ENCODE measurements at places on chromosomes 3 and 15. TPM values are rescaled to one million over a fixed set of nuclear protein-coding genes. Genes with fewer than 3 reads are reported as not detected.

DNA sequence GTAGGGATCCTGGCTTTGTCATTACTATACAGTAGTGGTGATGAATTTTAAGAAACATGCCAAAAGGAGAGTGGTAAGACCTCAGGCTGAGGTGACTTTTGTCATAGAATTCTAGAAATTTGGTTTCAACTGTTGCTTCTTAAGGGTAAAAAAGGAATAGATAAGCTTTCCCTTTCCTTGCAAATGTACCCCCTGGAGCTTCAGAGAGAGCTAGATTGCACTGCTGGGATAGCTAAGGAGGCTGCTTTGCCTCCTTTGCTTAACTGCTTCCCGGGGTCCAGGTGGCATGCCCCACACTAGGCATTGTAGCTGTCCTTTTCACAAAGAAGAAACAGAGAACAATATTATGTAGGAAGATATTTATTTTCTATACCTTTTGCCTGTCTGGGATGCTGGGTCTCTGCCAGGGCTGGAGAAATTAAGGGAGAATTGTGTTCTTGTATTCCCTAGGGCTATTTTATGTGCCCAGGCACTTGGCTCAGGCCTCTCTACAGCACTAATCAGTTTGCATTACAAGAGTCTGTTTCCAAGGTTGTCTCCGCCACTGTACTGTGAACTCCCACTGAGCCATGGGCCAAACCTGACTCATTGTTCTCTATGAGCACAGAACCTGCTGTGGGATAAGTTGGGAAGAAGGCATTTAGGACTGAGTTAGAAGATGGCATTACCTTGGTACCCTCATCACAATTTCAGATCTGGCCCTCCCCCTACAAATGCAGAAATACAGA, 460.0 kb downstream of the PDCD6IP start:
- H3K27ac ChIP-seq = no peak overlapping the region
- no peak overlapping the region for H3K4me3 ChIP-seq
- H3K4me1 ChIP-seq = no peaks in the 10 kb centered on the region
- no peak for DNase-seq
- H3K27me3 ChIP-seq = no peaks in the 10 kb centered on the region

- no peaks in the 10 kb centered on the region for H3K36me3 ChIP-seq
- H3K4me1 ChIP-seq = peaks cover 33% of the 10 kb centered on the region
- peak overlapping the region; percentile 96 for H3K27ac ChIP-seq
- peak; percentile 38 for DNase-seq
- H3K4me3 ChIP-seq = no peak overlapping the region
Observed at GRCh38 chr15:98755138-98755537, 106.8 kb downstream of the IGF1R start.

DNA sequence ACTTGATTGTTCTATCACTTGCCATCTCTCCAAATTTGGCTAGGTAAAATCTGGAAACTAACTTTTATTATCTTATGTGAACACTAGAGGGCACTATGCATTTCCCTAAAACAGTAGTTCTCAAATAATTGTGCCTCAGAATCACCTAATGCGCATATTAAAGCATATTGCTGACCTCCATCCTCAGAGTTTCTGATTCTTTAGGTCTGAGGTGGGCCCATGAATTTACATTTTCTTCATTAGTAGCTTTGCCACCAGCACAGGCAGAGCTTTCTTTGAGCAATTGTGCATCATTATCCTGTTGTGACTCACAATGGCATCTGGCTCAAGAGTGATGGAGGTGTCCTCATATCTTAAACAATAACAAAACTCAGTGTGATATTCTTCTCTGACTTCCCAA, 17.5 kb upstream of the BCHE start:
- DNase-seq = no peak
- H3K4me1 ChIP-seq = no peaks in the 10 kb centered on the region
- no peaks in the 10 kb centered on the region for H3K36me3 ChIP-seq
- H3K4me3 ChIP-seq = no peak overlapping the region
- no peak overlapping the region for H3K27ac ChIP-seq

- H3K4me1 ChIP-seq = no peaks in the 10 kb centered on the region
- no peaks in the 10 kb centered on the region for H3K27me3 ChIP-seq
- no peak for DNase-seq
- H3K4me3 ChIP-seq = no peak overlapping the region
- H3K36me3 ChIP-seq = no peaks in the 10 kb centered on the region
- H3K27ac ChIP-seq = no peak overlapping the region
Observed at GRCh38 chr3:180073561-180073960, 36.8 kb upstream of the PEX5L start.

GRCh38 chr15:75554717-75555116, 24.4 kb downstream of the PTPN9 start:
- no peak for DNase-seq
- no peak overlapping the region for H3K27ac ChIP-seq
- no peak overlapping the region for H3K4me3 ChIP-seq
- H3K36me3 ChIP-seq = no peaks in the 10 kb centered on the region
- H3K27me3 ChIP-seq = no peaks in the 10 kb centered on the region
- H3K4me1 ChIP-seq = no peaks in the 10 kb centered on the region

DNA sequence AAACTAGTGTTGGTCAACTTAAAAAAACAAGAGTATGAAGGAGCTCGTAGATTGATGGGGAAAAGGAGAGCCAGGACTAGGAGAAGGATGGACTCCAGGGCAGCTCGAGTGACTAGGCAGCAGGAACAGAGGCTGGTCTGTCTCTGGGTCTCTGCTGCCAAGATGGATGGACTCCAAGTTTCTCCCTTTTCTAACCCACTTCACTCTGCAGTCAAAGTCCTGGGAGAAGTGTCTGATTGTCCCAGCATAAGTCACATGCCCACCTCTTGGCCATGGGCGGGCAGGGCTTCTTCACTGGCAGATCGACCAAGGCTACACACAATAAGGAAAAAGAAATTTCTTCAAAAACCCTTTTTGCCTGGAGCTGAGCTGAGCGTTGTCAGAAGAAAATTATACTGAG, 9.2 kb upstream of the EPB42 start:
- H3K4me3 ChIP-seq = no peak overlapping the region
- no peak overlapping the region for H3K27ac ChIP-seq
- DNase-seq = no peak

GRCh38 chr15:31516440-31516839, 189.8 kb downstream of the KLF13 start:
- H3K36me3 ChIP-seq = no peaks in the 10 kb centered on the region
- H3K27ac ChIP-seq = no peak overlapping the region
- no peaks in the 10 kb centered on the region for H3K27me3 ChIP-seq
- H3K4me1 ChIP-seq = no peaks in the 10 kb centered on the region
- no peak overlapping the region for H3K4me3 ChIP-seq

DNA sequence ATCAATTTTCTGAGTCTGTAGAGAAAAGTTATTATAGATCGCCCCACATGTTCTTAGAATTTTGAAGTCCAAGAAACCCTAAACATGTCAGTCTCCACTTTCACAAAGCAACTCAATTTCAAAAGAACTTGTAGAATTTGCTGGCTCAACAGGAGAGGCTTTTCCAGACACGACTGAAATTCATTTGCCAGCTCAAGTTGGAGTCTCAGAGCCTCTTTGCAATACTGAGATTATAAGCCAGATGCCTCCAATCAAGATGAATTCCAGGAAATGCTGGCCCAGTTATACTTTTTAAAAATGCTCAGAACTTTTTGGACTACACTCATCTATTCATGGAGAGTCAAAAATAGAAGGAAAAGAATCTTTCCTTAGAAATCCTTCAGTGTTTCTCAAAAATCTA, 56.9 kb upstream of the NLGN1 start:
- no peaks in the 10 kb centered on the region for H3K36me3 ChIP-seq
- H3K27ac ChIP-seq = no peak overlapping the region
- H3K4me3 ChIP-seq = no peak overlapping the region
- H3K27me3 ChIP-seq = no peaks in the 10 kb centered on the region

GRCh38 chr3:62415312-62415801, 42.0 kb upstream of the FEZF2 start:
- H3K4me1 ChIP-seq = no peaks in the 10 kb centered on the region
- H3K27me3 ChIP-seq = no peaks in the 10 kb centered on the region
- no peak overlapping the region for H3K27ac ChIP-seq
- no peaks in the 10 kb centered on the region for H3K36me3 ChIP-seq
- no peak overlapping the region for H3K4me3 ChIP-seq

GRCh38 chr3:45807681-45808540, 11.6 kb upstream of the SLC6A20 start:
- DNase-seq = no peak
- H3K36me3 ChIP-seq = no peaks in the 10 kb centered on the region
- no peaks in the 10 kb centered on the region for H3K27me3 ChIP-seq

DNA sequence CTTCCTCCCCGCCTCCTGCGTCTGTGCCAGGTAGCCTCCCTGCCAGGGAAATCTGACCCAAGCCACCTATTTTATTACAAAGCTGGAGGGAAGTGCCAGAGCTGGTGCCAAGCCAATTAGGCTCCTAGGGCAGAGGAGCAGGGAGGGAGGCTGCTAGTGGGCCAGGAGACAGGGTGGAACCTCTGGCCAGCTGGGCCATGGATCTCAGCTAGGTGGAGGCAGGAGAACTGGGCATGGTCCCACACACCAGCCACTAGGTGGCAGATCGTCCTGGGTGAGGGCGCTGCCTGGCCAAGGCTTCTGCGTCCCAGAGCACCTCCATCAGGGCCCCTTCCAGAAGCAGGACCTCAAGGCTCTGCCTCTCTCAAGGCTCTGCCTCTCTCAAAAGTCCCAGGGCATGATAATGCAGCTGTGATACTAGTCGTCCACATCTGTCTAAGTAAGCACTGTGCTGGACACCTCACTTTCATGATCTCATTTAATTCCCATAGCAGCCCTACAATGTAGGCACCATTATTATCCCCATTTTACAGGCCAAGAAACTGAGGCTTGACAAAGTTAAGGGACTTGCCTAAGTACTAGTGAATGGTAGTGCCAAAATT, 4.5 kb upstream of the RFT1 start:
- H3K4me1 ChIP-seq = 0 out of 2 replicates have a peak, but pooled peaks cover 3% of the 10 kb centered on the region
- H3K27ac ChIP-seq = no peak overlapping the region
- no peaks in the 10 kb centered on the region for H3K27me3 ChIP-seq
- H3K36me3 ChIP-seq = no peaks in the 10 kb centered on the region
- no peak for DNase-seq

DNA sequence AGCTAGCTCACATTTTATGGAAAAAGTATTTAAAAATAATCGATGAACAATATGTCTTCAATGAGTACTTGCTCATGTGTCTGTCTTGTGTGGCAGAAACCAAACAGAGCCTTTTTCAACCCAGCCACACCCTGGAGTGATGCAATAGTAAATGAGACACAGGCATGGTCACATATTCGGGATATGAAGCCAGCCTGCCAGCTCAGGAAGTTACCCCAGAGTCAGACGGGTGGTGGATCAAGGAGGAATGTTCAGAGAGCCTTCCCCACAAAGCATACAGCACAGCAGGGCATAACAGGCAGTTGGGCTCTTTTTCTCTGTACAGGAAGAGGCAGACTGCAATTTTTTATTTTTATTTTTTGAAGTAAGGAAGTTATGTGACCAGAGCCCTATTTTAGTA, 27.3 kb downstream of the LARP6 start:
- H3K27ac ChIP-seq = peak overlapping the region; percentile 69
- peaks cover 11% of the 10 kb centered on the region for H3K4me1 ChIP-seq
- no peak overlapping the region for H3K4me3 ChIP-seq
- DNase-seq = peak; percentile 57
- H3K27me3 ChIP-seq = no peaks in the 10 kb centered on the region

GRCh38 chr3:189772584-189772983, 141.4 kb downstream of the TP63 start:
- no peak overlapping the region for H3K4me3 ChIP-seq
- no peaks in the 10 kb centered on the region for H3K27me3 ChIP-seq
- 0 out of 2 replicates have a peak overlapping the region, but pooled peaks have one; percentile 25 for H3K27ac ChIP-seq
- DNase-seq = no peak
- H3K4me1 ChIP-seq = peaks cover 5% of the 10 kb centered on the region
- H3K36me3 ChIP-seq = no peaks in the 10 kb centered on the region

DNA sequence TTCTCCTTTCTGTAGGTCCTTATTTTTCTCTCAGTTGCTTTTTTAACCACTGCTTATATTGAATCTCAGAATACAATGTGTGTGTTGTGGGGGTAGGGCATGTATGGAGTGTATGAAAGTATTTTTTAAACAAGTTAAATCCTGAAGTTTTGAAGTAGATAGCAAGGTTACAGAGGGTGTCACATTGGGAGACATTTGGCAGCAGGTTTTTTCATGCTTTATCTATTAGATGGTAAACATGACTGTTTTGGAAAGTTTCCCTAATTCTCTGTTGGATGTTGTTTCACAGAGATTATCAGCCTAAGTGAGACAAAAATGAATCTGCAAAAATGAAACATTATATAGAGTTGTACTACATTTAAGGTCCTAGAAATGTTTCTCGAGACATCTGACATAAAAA, 190.6 kb upstream of the ARPP21 start:
- H3K4me3 ChIP-seq = no peak overlapping the region
- H3K4me1 ChIP-seq = no peaks in the 10 kb centered on the region
- no peak overlapping the region for H3K27ac ChIP-seq
- no peaks in the 10 kb centered on the region for H3K36me3 ChIP-seq
- no peaks in the 10 kb centered on the region for H3K27me3 ChIP-seq

- no peaks in the 10 kb centered on the region for H3K27me3 ChIP-seq
- H3K4me1 ChIP-seq = peaks cover 30% of the 10 kb centered on the region
- peak overlapping the region; percentile 25 for H3K27ac ChIP-seq
- H3K4me3 ChIP-seq = no peak overlapping the region
Observed at GRCh38 chr15:98745650-98746374, 97.5 kb downstream of the IGF1R start.

DNA sequence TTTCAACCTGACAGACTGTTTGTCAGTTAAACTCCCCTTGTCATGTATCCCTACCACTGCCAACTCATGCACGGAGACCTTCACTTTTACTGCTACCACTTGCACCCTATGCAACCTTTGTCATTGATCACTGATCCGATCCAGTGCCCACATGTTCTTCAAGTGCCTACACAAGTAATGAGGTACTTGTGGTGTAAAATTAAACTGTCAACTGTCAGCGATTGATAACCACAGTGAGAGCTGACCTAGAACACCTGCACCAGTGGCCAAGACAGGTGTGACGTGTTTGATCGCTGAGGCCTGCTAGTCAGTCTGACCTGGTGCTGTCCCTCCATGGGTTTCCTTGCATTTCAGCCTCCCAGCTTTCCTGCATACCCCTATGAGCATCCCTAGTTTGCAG, 55.6 kb downstream of the MECOM start:
- H3K4me1 ChIP-seq = no peaks in the 10 kb centered on the region
- peaks cover 8% of the 10 kb centered on the region for H3K27me3 ChIP-seq
- no peak overlapping the region for H3K27ac ChIP-seq
- no peak overlapping the region for H3K4me3 ChIP-seq

GRCh38 chr3:5929027-5929426, 741.5 kb downstream of the EDEM1 start:
- no peaks in the 10 kb centered on the region for H3K27me3 ChIP-seq
- no peak overlapping the region for H3K27ac ChIP-seq
- DNase-seq = no peak
- no peak overlapping the region for H3K4me3 ChIP-seq

The RBP2 gene
- total RNA-seq = not detected

The ONECUT1 gene
- total RNA-seq = 0.18 TPM

The LRRC34 gene
- total RNA-seq = 1.2 TPM

The AP4E1 gene
- total RNA-seq = 13.6 TPM

The DAPK2 gene
- 10.2 TPM for total RNA-seq

The PLSCR5 gene
- total RNA-seq = not detected

The ADAMTS17 gene
- total RNA-seq = 1.6 TPM

The SMCO1 gene
- not detected for total RNA-seq

The ISLR2 gene
- 0.36 TPM for total RNA-seq

The DLL4 gene
- total RNA-seq = 0.31 TPM

All from Panc1 (cell line).